ENCODE measurements at places on chromosomes 6 and 20.

- DNase-seq = no peak
These were observed at the start of gene PXDC1 for GRCh38 chr6:3751077-3751729. Gene PXDC1 (minus strand): TSS chr6:3751713. CDS start chr6:3751531, 182 bp downstream.

- DNase-seq = no peak
These were observed 2.5 kb downstream of the SLC17A1 start for GRCh38 chr6:25829375-25829774.

- DNase-seq = no peak
These were observed 37.5 kb downstream of the YTHDF1 start for GRCh38 chr20:63178446-63178820.

- DNase-seq = no peak
These were observed 7.7 kb downstream of the MANBAL start for GRCh38 chr20:37297066-37297736.

- DNase-seq = no peak
These were observed 174.4 kb upstream of the FOXA2 start for GRCh38 chr20:22758815-22759214.

DNA sequence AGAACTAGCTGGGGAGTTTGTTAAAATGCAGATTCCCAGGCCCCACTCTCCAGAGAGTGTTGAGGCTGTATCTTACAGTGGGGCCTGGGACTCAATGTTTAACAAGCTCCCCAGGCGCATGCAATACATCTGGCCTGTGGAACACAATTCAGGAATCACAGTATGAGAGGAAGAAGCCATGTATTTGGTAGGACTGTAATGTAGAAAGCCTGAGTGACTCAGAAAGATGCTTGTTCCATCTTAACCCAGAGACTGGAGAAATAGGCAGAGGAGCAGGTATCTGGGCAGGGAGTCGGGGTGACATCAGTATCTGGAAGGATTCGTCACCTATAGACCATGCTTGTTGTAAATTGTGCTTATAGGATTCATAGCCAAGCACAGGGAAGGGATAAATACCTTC, 90.5 kb downstream of the UNC5CL start:
- no peak for DNase-seq

GRCh38 chr20:56630506-56631317, 1.6 kb downstream of the TFAP2C start:
- DNase-seq = no peak

DNA sequence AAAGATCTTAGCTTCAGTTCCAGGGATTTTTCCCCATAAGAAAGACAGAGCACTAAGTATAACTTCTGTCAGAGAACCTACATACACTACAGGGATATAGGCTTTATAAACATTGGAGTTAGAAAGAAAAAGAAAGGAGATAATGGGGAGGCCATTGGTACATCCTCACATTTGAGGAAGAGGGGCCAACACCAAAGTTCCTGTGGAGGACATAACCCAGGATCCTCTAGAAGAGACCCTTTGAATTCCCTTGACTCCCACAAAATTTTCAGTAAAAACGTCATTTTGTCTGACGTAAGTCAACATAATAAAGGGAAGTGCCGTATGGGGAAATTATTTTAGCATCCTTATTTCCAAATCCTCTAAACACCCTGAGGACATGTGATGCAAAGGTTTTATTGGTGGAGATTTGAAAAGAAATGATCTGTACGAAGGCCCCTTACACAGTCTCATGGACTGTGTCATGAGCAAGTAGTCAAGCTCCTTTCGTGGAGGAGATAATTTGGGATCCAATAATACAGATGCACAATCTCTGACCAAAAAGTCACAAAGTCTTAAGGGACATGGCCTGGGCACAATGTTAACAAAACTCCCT, 33.2 kb downstream of the HLA-DRA start:
- DNase-seq = no peak

DNA sequence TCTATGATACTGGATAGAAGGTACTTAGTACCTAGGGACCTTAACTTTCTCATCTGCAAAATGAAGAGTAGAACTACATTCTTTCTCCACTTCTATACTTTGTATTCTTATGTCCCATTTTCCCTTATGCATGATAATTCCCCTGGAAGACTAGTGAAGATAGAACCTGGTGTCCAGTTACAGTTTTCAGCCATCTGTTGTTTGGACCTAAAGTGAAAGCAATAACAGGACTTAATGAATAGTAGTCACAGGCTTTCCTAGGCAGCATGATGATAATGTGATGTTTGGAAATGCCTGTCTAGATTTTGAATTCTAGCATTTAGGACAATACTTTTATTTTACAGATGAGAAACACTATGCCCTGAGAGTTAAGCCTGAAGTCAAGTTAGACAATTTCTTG, 153.8 kb downstream of the RIMS1 start:
- DNase-seq = no peak

GRCh38 chr6:93792746-93793145, 373.4 kb upstream of the EPHA7 start:
- DNase-seq = no peak

- no peak for DNase-seq
These were observed 7.8 kb downstream of the STX11 start for GRCh38 chr6:144158133-144158532.

- DNase-seq = no peak
These were observed 60.6 kb downstream of the COL12A1 start for GRCh38 chr6:75145211-75145610.

DNA sequence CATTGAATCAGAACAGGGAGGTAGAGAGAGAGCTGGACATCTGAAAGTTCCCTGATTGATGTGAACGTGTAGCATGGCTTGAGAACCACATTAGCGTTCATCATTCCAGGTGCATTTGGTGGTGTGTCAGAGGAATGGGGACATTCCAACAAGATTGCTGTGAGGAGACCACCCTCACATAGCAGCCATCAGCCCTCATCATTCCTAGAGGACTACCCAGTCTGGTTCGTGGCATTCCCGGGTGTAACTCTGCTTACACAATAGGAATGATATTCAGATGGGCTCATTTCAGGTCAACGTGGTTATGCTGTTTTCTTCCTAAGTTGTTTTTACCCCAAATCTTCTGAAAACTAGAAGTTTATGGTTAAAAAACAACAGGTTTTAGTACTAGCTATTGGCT, 62.2 kb upstream of the KLHL31 start:
- DNase-seq = no peak

DNA sequence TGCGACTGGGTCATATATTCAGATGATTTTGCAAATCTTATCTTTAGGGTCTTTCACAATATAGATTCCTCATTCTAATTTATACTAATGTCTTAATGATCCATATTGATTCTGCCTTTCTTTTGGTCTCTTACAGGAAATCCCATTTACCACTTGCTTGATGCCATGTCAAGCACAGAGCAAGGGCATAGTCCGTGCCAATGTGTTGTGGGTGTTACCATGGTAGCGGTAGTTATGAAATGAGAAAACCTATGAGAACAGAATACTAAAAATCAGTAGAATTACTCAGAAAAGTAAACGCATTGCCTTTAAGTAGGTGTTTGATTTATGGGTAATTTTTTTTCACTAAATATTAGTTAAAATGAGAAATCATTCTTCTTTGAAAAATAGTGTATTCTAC, 153.9 kb upstream of the RAB32 start:
- no peak for DNase-seq

GRCh38 chr6:14889188-14889587, 356.7 kb upstream of the JARID2 start:
- no peak for DNase-seq

DNA sequence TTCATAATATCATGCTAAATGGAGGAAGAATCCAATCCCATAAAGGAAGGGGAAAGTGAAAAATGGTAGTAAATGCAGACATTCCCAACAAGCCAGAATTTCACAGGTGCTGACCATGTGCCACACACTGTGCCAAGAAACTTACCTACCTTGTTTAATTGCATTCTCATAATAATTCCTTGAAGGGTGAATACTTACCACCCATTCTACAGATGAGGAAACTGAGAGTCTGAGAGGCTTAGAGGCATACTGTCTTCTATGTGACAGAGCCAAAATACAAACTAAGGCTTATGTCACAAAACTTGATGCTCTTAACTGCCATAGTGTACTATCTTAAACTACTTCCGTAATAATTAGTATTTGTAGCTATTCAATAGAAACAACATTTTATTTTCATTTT, 454.7 kb downstream of the UTRN start:
- no peak for DNase-seq

DNA sequence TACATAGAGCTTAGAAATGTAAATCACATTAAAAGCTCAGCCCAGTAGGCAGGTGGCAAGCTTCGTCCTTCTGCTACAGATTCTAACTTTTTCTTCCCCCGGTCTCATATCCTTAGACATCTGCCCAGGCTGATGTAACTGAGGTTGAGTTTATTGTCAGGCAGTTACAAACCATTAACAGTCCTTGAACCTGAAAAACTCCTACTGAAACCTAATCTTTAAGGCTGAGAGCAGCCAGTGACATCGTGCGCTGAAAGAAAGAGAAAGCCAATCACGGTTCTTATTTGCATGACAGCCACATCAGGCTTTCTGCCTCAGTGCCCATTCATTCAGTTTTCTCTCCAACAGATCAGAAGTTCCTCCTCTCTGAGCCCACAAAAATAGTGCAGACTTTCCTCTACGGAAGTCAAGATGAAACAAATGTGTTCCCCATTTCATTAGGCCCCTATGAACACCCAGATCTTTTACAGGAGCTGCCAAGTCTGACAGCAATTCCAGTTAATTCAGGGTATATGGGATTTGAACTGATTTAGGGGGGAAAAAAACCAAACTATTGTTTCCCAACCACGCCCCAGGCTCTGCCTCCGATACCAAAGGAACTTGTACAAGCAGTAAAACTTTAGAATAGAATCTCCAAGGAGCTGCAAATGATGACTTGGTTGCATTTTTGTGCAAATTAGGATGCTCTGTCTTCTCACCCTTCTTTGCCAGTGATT, at the start of gene NHSL1:
NHSL1 (minus strand) TSS at position 192 of the 716 bp plus-strand sequence. CDS start 204 bp downstream, outside the sequence.
- peak; percentile 64 for DNase-seq

GRCh38 chr20:43961541-43962471, 47.2 kb downstream of the TOX2 start:
- DNase-seq = no peak

DNA sequence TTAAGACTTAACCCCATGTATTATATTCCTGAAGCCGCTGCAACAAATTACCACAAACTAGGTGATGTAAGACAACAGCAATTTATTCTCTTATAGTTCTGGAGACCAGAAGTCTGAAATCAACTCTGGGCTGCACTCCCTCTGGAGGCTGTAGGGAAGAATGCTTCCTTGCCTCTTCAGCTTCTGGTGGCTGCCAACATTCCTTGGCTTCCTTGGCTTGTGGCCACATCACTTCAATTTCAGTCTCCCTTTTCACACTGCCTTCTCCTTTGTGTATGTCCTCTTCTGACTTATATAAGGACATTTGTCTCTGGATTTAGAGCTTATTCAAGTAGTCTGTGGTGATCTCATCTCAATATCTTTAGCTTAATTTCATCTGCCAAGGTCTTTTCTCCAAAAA, 141.6 kb downstream of the DHX35 start:
- DNase-seq = no peak

DNA sequence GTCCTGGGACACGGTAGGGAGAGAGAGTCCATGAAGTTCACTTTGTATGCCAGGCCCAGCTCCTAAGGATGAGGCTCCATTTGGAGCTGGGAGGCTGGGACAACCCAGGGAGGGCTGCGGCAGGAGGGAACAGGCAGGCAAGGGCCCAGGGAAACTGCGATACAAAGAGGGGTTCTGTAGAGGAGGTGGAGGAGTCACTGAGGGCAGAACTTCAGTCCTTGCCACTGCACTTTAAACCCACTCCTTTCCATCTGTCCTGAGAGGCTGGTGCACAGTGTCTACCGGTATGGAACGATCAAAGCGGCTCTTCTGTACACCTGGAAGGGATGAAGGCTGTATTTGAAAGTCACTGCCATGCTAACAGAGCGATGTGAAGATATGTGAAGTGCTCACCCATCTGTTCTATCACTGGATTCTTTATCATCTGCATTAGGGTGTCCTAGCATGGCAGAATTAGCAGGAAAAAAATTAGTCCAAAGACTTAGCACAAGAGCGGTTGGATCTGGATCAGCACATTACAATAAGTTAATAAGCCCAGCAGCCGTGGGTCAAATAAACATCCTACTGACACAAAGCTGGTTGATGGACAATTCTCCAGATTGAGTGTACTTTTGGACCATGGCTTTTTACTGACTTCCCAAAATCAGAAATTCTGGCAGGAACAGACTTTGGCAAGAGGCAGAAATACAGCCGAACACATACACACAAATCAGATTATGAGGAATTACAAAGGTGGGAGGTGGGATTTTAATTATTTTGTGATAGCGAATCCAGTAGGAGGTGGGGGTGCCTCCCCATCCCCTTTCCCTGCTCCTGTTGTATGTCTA, 20.9 kb upstream of the ZFAND3 start:
- no peak for DNase-seq

Measured in renal cortex interstitium (tissue), 15 donors.